ENCODE measurements at places on chromosomes 12 and 14.
A peak's percentile ranks its signal among the peaks of the same experiment; 100 is the strongest.

GRCh38 chr14:93085911-93086310 lies 29.8 kb downstream of the ITPK1 start:
- no peak for DNase-seq

- DNase-seq = no peak
These were observed 9.3 kb upstream of the ATF7IP start for GRCh38 chr12:14356147-14356546.

GRCh38 chr12:22377731-22378496 lies 43.4 kb upstream of the ST8SIA1 start:
- DNase-seq = no peak

DNA sequence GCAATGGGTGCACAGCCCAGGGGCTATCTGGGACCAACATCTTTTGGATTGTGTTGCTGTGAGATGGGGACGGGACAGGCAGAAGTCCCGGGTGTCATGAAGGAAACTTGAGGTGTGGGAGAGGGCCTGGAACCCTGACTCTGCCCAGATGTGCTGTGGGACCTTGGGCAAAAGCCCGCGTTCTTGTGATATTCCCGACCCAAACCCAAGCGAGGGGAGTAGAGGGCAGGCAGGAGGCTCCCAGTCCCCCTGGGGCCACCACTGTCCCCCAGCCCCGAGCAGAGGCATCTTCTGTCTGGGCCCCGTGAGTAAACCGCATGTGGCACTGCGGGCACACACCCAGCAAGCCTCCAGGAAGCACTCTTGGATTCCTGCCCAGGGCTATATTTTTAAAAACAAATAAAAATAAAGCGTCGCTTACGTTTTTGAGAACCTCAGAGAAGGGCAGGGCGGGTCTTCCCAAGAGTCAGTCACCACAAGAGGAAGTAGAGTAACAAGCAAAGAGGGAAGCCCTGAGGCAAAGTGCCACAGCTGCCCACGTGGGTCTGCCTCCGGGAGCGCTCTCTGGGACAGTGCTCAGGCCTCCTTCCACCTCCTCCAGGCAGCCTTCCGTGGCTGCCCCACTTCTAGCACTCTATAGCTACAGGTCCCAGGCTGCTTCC lies 39.5 kb downstream of the BEGAIN start:
- no peak for DNase-seq

- DNase-seq = no peak
These were observed 68.9 kb upstream of the CISTR start for GRCh38 chr12:53820514-53821306.

DNA sequence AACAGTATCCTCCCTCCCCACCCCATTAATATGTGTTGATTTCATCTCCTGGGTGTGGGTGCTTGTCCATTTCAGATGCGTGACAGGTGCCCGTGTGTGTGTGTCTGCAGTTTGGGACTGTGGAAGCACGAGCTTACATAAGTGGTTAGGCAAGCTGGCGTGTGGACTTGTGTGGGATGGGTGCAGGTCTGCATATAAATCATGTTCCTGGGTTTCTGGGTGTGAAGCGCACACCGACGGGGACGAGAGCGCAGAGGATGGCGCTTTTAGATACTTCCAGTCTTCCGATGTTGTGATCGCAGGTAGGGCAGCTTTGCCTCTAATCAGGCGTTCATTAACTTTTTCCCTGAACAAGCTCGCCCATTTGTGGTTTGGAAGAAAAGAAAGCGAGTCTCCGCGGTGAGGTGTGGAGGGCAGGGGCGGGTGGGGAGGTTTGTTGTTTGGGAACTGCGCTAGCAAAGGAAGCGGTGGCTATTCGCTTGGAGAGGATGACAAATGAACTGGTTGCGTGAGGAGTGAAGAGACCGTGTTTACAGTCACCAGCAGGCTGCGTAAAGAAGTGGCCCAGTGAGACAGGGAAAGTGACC lies 865 bp downstream of the RGS6 start:
- no peak for DNase-seq

- no peak for DNase-seq
These were observed 114.9 kb downstream of the ANO2 start for GRCh38 chr12:5830111-5830510.

DNA sequence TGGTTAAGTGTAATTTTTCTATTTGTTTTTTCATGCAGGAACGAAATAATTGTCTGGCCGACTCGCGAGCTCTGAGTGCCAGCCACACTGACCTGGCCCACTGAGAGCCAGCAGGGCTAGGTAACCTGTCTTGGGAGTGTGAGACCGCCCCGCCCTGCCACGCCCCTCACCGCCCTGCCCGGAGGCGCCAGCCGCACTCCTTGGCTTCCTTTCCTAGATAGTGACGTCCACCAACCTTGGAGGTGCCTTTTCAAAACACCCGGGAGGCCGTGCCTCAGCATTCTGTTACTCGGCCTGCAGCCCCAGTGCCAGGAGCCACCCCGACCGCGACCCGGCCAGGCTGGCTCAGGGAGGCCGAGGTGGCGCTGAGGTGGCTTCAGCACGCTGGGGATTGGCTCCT lies 21.7 kb downstream of the XRCC3 start:
- no peak for DNase-seq

GRCh38 chr12:78096909-78097597 lies 266.4 kb downstream of the NAV3 start:
- no peak for DNase-seq

- no peak for DNase-seq
These were observed 5.1 kb downstream of the ARHGDIB start for GRCh38 chr12:14956024-14956891.

GRCh38 chr14:90499121-90499520 lies 102.3 kb downstream of the CALM1 start:
- DNase-seq = no peak

- no peak for DNase-seq
These were observed 62.7 kb downstream of the ATG14 start for GRCh38 chr14:55348766-55349453.

GRCh38 chr12:4809449-4810218 lies 89.4 kb downstream of the GALNT8 start:
- peak; percentile 25 for DNase-seq

- DNase-seq = no peak
These were observed 48.7 kb downstream of the SCARB1 start for GRCh38 chr12:124814741-124815613.

GRCh38 chr12:53353257-53353655 lies 17.1 kb upstream of the SP7 start:
- DNase-seq = no peak

- DNase-seq = no peak
These were observed 11.4 kb upstream of the AACS start for GRCh38 chr12:125053821-125054220.

- DNase-seq = no peak
These were observed 148.3 kb downstream of the TGFB3 start for GRCh38 chr14:75833326-75834020.

All from neural crest cell (in vitro differentiated cells).